ENCODE measurements at places on chromosomes 2 and 18. TPM values are rescaled to one million over a fixed set of nuclear protein-coding genes. Genes with fewer than 3 reads are reported as not detected.

The ME2 gene
- polyA plus RNA-seq: 41.3 TPM

The LONRF2 gene
- 0.43 TPM for polyA plus RNA-seq

The CABLES1 gene
- 12.4 TPM for polyA plus RNA-seq

The UGT1A4 gene
- polyA plus RNA-seq: not detected

The COLEC12 gene
- polyA plus RNA-seq: 2.4 TPM

The SLC11A1 gene
- 1.9 TPM for polyA plus RNA-seq

The ACVR1C gene
- 0.03 TPM for polyA plus RNA-seq

The CIB4 gene
- polyA plus RNA-seq: not detected

The PAX8 gene
- 1.00 TPM for polyA plus RNA-seq

The UPP2 gene
- not detected for polyA plus RNA-seq

The HSBP1L1 gene
- polyA plus RNA-seq: 11.3 TPM

The TOGARAM2 gene
- 0.50 TPM for polyA plus RNA-seq

The ANKRD30BL gene
- not detected for polyA plus RNA-seq

DNA sequence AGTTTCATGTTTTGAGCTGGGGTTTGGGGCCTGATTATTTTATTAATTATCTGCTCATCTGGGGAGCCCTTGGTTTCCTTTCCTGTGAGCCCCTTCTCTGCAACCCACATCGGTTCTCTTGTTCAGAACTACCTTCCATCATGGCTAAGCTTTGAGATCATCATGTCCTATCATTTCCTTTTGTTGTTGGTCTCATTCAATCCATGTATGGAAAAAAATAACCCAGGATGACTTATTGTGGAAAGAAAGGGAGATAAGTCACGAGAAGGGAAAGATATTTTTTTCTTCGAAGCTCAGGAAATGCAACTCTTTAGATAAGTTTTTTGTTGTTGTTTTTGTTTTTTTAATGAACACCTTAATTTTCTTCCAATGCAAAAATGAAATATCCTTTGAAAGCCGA is 43.7 kb downstream of the EHD3 start:
- DNase-seq: no peak

- DNase-seq: no peak
Observed at GRCh38 chr18:23981369-23981980, 33.1 kb upstream of the TTC39C start.

DNA sequence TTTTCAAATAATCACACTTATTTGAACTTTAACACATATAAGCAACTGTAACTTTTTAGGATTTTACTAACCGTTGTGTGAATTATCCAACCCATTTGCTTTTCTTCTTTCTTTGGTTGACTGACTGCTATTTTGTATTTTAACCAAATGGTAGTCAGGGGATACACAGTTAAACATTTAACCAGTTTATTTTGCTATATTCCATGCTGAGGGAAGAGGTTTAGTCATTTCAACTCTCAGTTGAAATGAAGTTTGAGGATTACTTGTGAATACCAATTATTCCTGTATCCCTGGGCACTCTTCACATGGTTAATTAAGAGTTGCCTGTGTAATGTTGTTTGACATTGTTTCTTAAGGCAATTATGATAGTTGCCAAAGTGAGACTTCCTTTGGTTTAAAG is 1.9 kb downstream of the SPAG16 start:
- no peak for DNase-seq

- DNase-seq: no peak
Observed at GRCh38 chr18:60664736-60665135, 292.2 kb upstream of the MC4R start.

- DNase-seq: no peak
Observed at GRCh38 chr18:29104227-29104626, 927.3 kb upstream of the CDH2 start.

DNA sequence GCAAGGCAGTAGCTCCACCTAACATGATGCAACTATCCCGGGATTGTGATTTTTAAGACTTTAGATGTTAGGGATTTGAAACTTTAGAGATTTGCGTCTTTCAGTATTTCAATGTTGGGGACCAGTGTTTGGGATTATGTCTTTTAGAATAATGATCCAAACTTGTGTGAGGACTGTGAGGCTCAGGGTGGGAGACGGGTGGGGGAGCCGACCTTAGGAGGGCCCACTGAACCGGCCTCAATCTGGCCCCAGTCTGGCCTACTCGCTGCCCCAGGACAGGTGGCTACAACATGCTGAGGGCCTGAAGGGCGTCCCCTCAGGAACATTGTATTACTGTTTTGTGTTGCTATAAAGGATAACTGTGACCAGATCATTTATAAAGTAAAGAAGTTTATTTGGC is 10.7 kb downstream of the AMER3 start:
- no peak for DNase-seq

DNA sequence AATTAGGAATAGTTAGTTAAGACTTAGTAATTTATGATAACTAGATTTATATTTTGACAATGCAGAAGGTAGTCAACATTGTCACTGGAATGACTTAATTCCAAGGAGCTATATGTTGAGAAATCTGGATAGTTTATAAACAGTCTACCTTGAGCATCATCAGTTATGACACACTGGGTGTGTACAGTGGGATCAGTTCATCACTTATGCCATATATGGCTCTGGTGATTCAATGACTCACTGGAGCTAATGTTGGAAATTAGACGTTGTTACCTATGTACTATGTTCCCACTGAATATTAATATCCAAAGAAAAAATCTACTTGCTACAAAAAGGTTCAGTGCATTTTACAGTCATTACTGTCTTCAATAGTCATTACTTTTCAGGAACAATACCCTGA is 34.0 kb upstream of the ITPRID2 start:
- no peak for DNase-seq

DNA sequence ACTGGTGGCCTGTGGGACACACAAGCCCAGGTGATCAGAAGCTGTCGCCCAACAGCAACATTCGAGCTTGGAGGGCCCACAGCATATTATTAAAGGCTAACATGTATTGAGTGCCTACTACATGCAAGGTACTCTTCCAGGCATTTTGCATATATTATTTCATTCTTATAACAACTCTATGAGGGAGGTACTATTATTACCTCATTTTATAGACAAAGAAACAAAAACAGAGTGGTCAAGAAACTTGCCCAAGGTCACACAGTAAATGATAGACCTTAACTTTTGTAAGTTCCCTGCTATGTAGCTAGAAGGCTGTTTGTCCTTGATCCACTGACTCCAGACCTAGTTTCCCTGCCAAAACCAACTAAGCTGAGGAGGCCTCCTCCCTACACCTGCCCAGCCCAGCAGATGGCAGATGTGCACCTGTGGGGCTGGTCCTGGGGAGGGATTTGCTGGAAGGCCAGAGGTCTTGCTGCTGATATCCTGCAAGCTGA is 35.7 kb downstream of the KANSL3 start:
- no peak for DNase-seq

- DNase-seq: no peak
Observed at GRCh38 chr18:61870151-61870550, 22.7 kb downstream of the RNF152 start.

GRCh38 chr2:234425639-234426603 is 71.0 kb downstream of the ARL4C start:
- no peak for DNase-seq

- peak; percentile 47 for DNase-seq
Observed at GRCh38 chr2:239833269-239834109, 191.7 kb downstream of the NDUFA10 start.

GRCh38 chr18:364256-364826 is 96.5 kb upstream of the THOC1 start:
- no peak for DNase-seq

DNA sequence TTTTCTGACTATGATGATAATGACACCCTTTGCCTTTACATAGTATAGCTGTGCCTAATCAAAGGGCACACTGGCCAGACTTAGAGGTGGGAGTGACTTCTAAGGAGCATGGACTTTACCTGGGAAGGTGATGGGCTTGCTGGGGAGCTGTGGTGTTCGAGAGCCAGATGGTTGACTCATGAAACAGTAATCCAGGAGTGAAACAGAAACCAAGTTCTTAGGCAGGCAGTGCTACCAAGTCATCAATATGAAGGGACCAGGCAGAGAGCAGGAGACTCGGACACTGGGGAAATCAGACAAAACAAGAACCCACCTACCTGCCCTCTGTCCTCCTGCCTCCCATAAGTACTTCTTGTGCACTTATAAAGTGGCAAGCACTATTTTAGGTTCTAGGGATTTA is 430.4 kb downstream of the DLGAP1 start:
- DNase-seq: no peak

DNA sequence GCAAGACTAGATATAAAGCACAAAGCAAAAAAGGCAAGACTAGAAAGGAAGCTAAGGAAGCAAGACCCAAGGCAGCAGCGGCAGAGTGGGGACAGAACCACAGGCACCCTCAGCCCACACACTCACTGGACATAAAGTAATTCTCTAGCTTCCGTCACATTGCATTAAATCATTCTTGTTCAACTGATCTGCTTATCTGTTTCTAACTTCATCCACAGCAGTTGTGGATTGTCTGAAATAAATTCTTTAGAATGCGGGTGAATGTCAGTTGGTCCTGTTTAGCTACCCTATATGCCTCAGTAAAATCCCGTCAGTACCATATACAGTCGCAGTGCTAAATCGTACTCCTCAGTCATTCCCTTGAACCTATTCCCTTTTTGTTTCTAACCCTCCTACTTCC is 183.2 kb upstream of the SLC39A10 start:
- DNase-seq: no peak

DNA sequence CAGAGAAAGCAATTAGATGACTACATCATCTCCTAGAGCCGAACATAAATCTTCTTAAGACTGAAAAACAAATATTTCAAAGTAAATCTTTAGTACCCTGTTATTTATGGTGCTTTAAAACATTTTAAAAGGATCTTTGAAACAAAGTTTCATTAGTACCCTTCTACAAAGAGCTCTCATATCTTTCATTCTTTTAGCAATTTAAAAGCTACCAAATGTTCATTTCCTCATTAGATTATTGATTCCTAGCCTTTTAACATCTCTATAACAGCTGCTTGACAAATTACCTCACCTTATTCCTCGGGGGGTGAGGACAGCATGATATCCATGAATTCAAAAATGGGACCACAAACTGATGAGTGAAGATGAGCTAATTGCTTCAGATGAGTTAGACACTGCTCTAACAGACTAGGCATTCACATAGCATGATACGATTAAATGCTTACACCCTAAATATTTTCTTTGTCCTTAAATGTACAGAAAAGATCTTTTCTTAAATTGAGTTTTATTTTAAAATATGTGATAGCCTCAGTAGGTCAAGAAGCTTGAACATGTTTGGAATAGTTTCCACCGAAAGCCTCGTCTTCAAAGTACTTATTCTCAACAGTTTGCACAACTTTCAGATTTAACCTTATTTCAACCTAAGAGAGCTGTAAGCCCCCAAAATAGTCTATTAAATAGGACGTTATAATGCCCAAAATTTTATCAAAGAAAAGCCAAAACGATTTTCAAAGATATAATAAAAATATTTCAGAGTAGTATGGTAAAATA is 2.1 kb downstream of the ATAD2B start:
- DNase-seq: no peak

GRCh38 chr2:156325688-156326525 is 6.6 kb downstream of the NR4A2 start:
- DNase-seq: no peak

DNA sequence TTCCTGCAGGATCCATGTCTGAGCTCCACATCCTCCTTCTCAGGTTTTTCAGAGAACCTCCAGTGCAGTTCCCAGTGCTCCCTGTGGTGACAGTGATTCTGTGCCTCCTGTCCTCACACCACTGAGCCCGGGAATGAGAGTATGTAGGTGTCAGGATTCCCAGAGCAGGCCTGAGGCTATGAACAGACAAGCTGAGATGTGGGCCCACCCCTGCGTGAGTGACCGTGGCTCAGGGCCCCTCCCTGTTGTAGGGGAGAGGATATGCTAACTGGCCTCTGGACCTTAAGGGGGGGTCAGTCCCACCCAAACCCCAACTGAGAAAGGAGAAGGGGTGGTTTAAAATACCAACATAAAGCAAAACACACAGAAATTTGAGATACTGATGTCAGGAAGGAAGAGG is 104.8 kb upstream of the RAB12 start:
- no peak for DNase-seq

GRCh38 chr2:168895771-168896170 is 5.3 kb upstream of the G6PC2 start:
- no peak for DNase-seq

DNA sequence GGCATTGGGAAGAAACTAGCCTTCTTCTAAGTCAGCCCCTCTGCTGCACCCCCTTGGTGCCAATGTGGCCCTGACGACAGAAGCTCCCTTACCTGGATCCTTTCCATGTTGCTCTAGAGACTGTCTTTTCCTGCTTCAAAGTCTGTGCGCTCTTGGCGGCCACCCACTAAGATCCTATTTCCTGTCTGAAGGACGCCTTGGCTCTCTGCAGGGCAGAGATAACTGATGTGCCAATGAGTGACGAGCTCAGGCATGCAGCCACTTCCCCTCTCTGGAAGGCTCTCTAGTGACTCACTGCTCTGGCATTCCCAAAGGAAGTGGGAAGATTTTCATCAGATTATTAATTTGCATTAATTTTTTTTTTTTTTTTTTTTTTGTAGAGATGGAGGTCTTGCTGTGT is 273.5 kb downstream of the CDH20 start:
- DNase-seq: peak; percentile 84

GRCh38 chr2:106638043-106638442 is 150.9 kb downstream of the CD8B2 start:
- DNase-seq: no peak

GRCh38 chr2:138610201-138610953 is 108.8 kb downstream of the SPOPL start:
- DNase-seq: no peak

- DNase-seq: no peak
Observed at GRCh38 chr2:234686088-234686890, 189.4 kb upstream of the ARL4C start.

DNA sequence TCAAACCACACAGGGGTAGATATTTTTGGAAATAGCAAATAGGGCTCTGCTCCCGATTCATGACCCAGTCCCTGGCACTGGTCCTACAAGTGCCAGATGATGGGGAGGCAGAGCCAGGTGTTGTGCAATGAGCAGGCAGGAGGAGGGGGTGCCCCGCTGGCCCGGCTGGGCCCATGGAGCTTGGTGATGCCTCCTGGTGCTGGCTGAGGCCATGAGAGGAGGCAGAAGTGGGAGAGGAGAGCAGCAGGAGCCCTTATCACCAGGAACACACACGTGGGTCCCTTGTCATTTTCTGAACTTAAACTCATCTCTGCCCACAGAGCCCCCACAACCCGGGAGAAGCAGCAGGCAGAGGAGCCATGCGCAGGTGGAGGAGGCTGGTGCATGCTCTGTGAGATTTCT is 90.5 kb upstream of the MAPK4 start:
- peak; percentile 50 for DNase-seq

GRCh38 chr2:135096665-135097446 is 44.8 kb downstream of the RAB3GAP1 start:
- DNase-seq: no peak

GRCh38 chr18:26497866-26498265 is 50.5 kb downstream of the KCTD1 start:
- DNase-seq: no peak

DNA sequence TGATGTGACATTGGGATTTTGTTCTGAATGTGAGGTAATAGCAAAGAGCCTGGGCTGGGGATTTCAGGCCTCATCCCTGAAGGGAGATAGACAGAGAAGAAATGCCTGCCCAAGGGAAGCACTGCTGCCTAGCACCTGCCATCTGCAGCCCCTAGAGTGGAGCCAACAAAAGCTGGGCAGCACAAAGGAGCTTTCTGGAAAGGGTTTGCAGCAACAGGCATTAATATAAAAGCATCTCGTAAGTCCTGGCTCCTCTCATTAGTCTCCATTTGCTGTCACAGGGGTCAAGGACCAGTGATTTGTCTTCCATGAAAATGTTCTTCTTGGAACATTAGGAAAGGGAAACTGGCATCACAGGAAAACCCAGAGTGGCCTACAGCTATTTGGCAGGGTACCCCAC is 157.2 kb upstream of the SLC14A2 start:
- no peak for DNase-seq

- DNase-seq: no peak
Observed at GRCh38 chr2:71207601-71208000, 19.3 kb downstream of the PAIP2B start.

All from aorta (tissue), 5 donors.